ENCODE measurements at places on chromosomes 1 and 21.

- peak; percentile 54 for DNase-seq
These were observed 24.0 kb downstream of the PLA2G5 start for GRCh38 chr1:20093940-20094391.

- no peak for DNase-seq
These were observed 93.0 kb downstream of the SIM2 start for GRCh38 chr21:36791695-36792470.

DNA sequence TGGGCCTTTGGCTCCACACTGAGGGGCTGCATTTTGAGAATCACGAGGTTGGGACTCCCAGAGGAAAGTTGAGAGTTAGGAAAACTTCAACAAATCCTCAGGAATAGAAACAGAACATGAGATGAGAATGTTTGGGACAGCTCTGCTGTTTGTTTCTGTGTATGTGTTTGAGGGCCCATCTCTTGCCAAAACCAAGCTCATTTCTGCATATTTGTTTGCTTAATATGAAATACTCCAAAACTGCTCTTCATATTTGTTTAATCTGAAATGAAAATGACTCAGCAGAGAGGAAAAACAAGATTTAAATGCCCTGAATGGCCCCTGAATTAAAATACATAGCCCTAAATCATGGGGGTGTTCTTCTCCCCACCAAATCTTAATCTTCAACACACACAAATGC, 78.1 kb downstream of the DDR2 start:
- no peak for DNase-seq

GRCh38 chr1:30719406-30720270, 3.7 kb downstream of the MATN1 start:
- DNase-seq: no peak

DNA sequence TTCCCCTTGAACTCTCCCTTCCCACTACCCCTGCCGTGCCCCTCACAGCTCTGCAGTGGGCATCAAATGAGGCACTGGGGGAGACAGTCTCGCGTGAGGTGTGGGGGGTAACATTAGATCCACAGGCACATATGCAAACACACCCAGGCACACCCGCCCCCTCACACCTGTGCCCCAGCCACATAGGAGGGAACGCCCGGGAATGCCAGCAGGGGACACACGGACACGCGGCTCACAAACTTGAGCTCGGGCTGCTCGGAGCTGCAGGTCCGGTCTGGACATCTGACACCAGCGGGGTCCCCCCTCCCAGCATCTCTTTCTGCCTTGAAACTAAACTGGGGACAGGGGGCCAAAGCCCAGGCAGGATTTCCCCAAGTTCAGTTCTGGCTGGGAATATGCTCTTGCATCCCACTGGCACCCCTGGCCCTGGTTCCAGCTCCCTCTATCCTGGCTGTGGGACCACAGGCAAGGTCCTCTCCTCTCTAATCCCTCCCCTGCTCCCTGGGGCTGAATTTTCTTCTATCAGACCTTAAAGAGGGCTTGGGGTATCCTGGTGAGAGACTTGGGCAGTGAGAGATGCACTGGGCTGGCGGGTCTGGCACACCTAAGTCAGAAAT, 30.6 kb downstream of the CDCP2 start:
- DNase-seq: no peak

DNA sequence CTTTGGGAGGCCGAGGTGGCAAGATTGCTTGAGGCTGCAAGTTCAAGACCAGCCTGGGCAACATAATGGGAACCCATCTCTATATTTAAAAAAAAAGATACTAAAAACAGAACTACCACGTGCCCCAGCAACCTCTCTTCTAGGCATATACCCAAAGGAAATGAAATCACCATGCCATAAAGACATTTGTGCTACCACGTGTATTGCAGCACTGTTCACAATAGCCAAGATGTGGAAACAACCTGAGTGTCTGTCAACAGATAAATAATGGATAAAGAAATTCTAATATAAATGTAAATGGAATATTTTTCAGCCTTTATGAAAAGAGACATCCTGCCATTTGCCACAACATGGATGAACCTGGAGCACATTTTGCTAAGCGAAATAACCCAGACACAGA, 128.6 kb downstream of the PCNX2 start:
- DNase-seq: no peak
